ENCODE measurements at places on chromosomes 4 and X. TPM values are rescaled to one million over a fixed set of nuclear protein-coding genes. Genes with fewer than 3 reads are reported as not detected.

- no peak for DNase-seq
Measured at GRCh38 chr4:38306482-38307071, 346.4 kb downstream of the PTTG2 start.

FGFBP2 gene
- total RNA-seq = 0.39 TPM

DNA sequence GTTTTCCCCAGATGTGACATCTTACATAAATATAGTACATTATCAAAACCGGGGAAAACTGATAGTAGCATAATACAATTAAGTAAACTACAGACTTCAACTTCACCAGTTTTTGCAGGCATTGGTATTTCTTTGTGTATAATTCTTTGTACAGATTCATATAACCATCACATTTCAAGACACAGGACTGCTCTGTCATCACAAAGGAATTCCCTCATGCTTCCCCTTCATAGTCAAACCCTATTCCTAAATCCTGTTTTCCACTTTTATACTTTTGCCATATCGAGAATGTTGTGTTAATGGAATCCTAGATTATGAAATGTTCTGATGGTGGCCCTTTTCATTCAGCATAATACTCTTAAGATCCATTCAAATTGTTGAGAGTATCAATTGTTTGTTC lies 36.0 kb downstream of the STIM2 start:
- DNase-seq = no peak

DNA sequence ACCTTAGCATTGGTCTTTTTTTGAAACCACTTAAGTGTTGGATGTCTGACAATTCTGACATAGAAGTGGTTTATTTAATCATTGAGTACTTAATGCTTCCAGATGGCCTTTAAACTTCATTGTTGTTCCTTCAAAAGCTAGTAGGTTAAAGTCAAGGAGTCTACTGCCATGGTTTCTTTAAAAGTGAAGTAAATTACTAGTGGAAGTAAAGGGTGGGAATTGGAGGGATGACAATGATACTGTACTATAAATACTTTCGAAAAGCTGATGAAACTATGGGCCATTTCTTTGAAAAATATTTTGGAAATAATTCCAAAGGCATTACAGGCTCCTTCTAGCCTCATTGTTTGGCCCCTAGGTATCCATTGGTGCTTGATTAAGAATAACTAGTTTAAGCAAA lies 51.9 kb downstream of the ATP10D start:
- DNase-seq = no peak

HTR2C gene
- total RNA-seq = not detected

DNA sequence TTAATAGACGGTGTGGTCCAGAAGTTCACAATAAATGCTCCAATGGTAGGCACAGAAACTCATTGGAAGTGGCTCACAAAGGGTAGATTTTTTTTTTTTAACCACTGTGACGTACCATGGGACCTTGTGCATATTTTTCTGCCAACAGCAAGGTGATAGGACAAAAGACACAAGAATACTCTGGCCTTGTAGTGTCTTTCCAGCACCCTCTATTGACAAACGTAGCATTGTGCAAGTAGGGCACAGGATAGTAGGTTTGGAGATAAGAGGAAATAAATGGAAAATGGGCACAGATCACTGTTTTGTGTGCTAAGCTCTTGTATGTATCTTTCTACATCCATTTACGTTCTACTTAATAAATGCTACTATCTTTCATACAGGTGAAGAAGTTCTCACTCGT lies 2054.9 kb downstream of the PCDH7 start:
- no peak for DNase-seq

PPM1K gene
- total RNA-seq = 84.1 TPM

NAP1L2 gene
- total RNA-seq = 11.4 TPM

DNA sequence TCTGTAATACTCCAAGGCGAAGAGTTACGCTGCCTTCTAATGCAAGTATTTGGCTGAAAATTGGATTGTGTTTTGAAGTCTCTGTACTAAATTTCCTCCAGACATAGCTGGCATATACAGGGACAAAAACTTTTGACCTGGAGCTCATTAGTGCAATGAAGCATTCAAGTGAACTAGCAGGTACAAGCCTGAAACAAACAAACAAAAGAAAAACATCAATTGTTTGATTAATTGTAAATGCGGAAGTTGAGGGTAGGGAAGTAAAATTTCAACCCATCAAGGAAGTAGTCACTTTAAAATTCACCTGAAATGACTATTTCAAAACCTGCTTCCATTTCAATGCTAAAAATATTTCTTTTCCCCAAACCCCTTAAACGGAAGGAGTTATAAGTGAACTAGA lies 516.3 kb upstream of the ATOH1 start:
- DNase-seq = no peak

TMEM31 gene
- total RNA-seq = not detected

DNA sequence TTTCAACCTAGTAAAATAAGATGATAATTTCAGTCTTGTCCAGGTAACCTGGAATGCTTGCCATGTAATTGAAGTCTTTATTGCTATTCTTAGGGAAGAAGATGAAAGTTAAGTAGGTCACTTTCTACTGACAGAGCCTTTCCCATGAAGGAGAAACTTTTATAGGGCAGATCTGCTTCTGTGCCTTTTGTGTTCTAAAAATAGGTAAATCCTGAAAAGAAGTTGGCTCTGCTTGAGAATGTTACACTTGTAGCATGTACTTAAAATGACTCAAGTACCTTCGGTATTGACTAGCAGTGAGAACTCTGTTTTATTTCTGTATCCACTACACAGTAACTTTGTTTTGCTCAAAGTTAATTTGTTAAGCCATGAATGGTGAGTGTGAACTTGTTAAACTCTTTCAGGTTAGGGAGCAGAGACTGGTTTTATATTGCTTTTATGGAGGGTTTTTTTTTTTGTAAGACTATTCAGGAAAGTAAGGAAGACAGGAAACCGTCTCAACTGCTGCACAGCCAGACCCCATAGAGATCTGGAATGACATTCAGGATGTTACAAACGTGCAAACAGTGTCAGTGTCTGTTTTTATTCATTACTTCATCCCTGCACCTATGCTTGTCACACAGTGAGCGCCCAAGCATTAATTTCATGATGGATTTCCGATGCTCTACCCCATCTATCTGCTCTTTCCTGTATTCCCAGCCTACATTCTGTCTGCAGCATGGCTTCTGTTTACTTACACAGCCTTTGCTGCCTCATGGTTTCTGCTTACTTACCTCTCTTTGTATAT lies 53.0 kb downstream of the SEPTIN11 start:
- no peak for DNase-seq

TXK gene
- total RNA-seq = 58.0 TPM

GRCh38 chrX:134241960-134242619 lies 5.1 kb downstream of the CCDC160 start:
- DNase-seq = no peak

DNA sequence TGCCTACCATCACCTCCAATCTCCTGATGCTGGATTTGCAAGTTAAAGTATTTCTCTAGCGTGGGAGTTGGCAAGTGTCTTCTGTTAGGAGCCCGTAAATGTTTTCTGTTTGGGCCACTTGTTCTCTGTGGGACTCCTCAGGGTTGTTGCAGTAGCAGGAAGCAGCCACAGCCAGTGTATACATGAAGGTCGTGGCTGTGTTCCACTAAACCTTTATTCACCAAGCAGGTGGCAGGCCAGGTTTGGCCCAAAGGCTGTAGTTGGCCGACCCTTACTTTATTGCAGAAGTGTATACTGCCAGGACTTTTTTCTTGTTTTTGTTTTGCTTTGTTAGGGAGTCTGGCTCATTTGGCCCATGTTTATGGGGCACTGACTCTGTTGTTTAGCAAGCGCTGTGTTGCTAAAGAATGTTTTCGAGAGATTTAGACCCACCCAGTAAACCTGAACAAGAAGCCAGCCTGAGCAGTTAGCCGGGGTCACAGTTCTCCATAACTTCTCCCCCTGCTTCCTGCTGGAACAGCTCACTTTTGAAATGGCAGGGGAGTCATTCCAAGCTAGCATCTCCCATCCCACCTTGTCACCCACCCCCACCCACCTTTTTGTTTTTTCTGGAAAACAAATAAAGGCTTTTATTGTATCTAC lies 58.8 kb downstream of the SHROOM2 start:
- no peak for DNase-seq

DNA sequence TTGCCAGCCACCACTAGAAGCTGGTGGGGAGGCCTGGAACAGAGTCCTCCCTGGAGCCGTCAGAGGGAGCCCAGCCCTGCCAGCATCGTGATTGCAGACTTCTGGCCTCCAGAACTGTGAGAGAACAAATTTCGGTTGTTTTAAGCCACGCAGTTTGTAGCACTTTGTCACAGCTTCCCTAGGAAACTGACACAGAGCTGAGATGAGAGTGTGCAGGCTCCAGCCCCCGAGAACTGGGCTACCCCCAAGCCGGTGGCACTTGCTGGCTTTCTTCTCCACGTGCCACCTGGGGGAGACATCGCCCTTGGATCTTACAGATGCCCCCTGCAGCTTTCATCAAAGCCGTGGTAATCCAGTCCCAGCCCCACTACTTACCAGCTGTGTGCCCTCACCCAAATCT lies 83.7 kb downstream of the PPP2R2C start:
- no peak for DNase-seq

SPANXN3 gene
- total RNA-seq = not detected

GRCh38 chr4:71604785-71605184 lies 179.1 kb downstream of the GC start:
- no peak for DNase-seq

ARHGAP6 gene
- total RNA-seq = 1.8 TPM

GAGE12F gene
- not detected for total RNA-seq

KLHL15 gene
- 29.2 TPM for total RNA-seq

COPS4 gene
- total RNA-seq = 25.3 TPM

DNA sequence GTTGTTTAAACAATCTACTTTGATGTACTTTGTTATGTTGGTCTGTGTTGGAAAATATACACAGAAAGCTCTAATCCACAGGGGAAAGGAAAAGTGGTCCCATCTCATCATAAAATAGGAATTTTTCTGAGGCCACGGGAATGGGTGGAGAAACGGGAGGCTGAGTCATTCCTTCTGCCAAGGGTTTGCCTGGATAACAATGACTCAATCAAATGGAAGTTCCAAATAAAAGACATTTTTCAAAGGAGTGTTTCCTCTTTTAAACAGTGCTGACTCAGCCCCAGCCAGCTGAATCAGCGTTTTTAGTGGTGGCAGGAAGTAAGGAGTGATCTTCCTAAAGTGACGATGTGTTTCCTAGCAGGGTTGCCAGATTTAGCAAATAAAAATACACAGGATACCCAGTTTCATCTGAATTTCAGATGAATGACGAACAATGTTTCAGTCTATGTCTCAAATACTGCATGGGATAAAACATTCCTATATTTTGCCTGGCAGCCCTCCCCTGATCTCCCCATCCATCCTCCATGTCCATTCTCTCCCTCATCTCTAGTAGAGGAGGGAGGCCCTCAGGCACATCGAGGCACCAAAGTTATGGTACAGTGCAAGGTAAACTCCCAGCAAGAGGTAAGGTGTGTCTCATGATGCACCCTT lies 345.4 kb upstream of the GATB start:
- DNase-seq = no peak

DNA sequence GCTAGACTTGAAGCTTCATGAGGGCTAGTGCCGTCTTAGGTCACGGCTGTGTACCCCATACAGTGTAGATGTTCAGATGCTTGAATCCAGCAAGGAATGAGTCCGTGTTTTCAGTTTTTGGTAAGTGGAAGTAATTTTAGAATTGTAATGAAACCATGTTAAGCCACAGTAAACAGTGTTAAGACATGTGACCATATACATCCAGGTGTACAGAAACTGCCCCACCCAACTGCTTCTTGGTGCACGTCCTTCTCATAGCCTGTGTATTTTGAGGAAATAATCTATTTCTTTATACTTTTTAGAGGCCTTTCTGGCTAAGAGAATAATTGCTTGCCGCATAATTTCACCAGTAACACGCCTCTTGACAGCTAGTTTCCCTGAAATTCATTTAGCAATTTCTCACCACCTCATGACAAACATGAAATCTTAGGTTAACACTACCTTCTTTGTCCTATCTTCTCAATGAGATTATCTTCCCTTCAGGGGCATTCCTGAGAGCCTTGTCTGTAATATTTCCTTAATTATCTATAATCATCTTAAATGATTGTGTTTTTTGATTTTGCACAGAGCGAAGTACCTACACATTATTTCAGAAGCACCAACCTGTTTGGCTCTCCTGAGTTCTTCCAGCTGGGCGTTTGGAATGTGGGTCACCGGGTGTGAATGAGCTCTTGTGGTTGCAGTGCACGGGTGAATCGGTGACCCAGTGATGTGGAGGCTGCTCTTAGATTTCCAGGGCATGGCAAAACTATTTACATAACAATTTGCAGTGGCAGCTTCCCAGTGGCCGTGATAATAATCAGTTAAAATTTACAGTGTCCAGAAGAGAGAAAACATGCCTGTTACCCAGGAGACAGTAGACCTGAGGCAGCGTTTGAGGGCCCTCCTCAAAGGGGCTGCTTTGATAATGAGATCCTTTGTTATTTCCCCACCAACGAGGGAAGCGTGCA lies 50.2 kb upstream of the TADA2B start:
- DNase-seq = no peak

- DNase-seq = no peak
Measured at GRCh38 chr4:186500721-186501304, 54.6 kb downstream of the MTNR1A start.

DNA sequence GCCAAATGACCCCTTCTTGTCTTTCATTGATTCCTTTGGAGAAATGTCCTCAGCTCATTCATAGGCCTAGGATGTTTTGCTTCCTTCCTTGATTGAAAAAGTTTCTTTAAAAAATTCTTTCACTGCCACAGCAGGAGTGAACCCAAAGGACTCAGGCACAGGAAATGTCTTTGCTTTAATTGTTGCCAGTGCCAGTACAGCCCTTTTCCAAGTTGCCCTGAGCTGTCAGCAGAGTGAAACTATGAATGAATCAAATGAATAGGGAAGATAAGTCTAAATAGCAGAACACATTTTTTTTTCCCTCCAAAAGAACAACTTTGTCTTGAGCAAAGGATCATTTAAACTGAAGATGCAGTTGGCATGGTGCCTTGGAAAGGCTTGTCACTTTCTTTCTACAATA lies 63.8 kb upstream of the SLC4A4 start:
- DNase-seq = no peak

DNA sequence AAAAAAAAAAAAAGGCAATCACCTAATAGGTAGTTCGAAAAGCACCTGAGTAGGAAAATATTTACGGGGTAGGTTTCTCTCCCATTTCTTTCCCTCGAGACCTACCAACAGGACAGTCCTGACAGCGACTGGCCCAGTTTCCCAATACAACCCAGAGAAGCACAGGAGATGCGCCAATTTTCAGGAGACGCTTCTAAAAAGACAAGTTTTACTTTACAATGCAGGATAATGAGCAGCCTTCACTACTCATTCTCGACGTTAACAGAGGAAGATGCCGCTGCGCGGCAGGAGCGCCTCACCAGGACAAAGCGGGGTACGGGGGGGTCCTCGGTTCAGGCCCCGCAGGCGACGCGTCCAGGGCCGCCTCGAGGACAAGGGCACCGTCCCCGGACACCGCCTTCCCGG lies 708 bp downstream of the BCLAF3 start:
- no peak for DNase-seq

DNA sequence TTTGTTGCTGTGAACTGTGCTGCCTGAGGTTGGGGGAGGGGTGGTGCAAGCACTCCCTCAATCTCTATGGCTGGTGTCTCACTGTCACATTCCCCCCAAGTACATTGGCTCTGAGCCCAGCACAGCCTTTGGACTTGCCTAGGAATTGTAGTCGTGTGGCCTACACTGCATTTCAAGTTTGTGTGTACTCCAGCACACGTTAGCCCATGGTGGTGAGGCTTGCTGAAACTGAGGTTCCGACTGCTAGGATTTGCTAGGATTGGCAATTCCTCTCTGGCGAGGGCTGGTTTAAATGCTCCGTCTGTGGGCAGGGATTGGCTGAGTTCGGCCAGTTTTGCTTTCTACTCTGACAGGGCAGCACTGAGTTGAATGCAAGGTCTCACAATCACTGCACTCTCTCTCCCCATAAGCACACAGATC lies 121.7 kb upstream of the CXXC4 start:
- DNase-seq = no peak

Data from CD4-positive, CD25-positive, alpha-beta regulatory T cell (primary cell).